ENCODE measurements at places on chromosomes 12 and 14.

- peak; percentile 67 for DNase-seq
Measured at GRCh38 chr12:88206601-88207000, 64.5 kb downstream of the TMTC3 start.

DNA sequence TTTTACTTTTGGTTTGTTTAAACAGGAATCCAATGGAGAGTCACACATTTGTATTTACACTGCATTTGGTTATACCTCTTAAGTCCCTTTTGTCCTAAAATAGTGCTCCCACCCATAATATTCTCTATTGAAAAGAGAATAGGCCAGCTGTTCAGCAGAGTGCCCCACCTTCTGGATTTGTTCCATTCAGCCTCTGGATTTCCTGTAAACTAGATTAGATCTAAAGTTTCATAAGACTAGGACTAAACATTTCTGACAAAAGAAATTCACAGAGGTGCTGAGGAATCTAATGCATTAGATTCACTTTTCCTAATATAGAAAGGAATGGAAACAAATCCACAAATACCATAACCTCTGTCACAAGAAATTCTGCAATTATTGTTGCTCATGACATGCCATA lies 38.1 kb downstream of the GCH1 start:
- peak; percentile 7 for DNase-seq

- peak; percentile 61 for DNase-seq
Measured at GRCh38 chr12:58728397-58728796, 191.9 kb downstream of the LRIG3 start.

- peak; percentile 7 for DNase-seq
Measured at GRCh38 chr14:59510001-59510400, 25.7 kb downstream of the JKAMP start.

DNA sequence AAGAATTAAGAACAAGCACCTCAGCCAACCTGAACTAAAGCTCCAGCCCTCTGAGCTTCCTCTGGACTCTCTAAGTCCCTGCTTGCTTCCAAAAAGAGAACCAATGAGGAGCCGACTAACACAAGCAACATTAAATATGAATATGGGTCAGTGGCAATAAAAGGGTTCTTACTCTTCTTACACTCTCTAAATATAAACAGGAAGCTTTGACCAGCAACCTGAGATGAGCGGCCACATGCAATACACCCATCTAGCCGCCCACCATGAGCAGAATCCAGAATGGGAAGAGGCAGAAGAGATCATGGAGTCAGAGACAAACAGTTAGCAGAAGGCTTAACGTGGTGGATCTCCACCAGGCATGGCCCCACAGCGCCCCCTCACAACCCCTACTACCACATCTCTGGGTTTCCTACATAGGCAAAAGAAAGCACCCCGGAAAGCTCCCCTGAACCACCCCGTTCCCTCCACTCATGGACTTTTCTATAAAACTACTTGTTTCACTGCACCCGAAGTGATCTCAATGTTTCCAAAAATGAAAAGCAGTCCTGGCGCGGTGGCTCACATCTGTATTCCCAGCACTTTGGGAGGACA lies 59.4 kb downstream of the TTC7B start:
- DNase-seq = no peak

GRCh38 chr14:81801921-81802320 lies 268.3 kb upstream of the SEL1L start:
- DNase-seq = no peak

- no peak for DNase-seq
Measured at GRCh38 chr12:27824126-27824842, 44.2 kb upstream of the MANSC4 start.
